ENCODE measurements at places on chromosomes 3 and 15.

- no peak for DNase-seq
Observed at GRCh38 chr3:165837058-165837525, at the start of gene BCHE. BCHE (minus strand) TSS chr3:165837423; CDS start chr3:165831033, 6,390 bp downstream.

- DNase-seq = no peak
Observed at GRCh38 chr3:82114589-82114988, 353.1 kb upstream of the GBE1 start.

GRCh38 chr3:179074656-179075055 lies 3.0 kb upstream of the ZMAT3 start:
- no peak for DNase-seq

DNA sequence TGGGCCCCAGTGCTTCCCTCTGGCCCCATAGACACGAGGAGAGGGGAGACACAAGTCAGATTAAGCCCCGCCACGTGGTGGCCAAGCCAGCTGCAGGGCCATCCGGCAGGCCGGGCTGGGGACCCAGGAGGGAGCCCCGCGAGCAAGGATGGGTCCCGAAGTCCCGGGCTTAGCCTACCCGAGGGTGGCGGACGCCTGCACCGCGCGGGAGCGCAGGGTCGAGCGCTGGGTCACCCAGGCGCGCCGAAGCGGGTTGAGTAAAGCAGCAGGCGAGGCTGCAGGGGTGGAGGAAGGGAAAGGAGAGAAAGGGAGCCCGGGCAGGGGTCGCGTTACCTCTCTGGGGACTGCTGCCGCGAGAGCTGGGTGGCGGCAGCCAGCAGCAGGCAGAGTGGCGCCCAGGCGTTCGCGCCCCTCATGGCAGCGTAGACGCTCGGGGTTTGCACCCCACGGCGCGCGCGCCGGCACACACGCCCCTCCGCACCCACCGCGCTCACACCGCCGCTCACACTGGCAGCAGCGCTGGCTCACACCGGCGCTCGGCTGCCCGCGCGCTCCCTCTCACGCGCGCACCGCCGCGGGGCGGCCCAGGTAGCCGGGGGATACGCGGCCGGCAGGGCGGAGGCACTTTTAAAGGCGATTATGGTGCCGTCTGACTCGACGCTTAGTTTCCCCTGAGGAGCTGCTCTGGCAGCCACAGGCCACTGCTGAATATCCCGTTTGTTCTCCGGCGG lies at the start of gene PCOLCE2:
Gene PCOLCE2 (minus strand): TSS at position 603 of the 731 bp plus-strand sequence. CDS start 187 bp downstream, at position 416.
- DNase-seq = no peak

DNA sequence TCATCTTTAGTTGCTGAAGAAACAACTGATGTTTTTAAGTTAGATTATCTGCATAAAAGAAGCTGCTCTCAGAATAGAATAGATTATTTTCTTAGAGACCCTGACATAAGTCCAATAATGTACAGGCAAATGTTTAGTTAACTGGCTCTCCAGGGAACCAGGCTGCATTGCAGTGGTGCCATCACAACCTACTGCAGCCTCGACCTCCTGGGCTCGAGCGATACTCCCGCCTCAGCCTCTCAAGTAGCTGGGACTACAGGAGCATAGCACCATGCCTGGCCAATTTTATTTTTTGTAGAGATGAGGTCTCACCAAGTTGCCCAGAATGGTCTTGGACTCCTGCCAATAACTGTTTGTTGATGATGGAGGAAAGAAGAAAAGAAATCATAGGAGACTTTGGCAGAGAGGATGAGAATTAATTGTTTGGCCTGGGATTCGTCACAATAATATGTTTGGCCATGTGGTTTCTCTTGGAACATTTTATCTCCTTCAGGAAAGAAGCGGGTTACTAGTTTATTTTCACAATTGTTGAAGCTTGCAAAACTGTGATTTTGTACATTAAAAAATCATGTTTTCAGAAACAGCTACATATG lies 429.2 kb downstream of the CADM2 start:
- DNase-seq = no peak

GRCh38 chr3:52090933-52091468 lies 34.6 kb upstream of the DUSP7 start:
- no peak for DNase-seq

DNA sequence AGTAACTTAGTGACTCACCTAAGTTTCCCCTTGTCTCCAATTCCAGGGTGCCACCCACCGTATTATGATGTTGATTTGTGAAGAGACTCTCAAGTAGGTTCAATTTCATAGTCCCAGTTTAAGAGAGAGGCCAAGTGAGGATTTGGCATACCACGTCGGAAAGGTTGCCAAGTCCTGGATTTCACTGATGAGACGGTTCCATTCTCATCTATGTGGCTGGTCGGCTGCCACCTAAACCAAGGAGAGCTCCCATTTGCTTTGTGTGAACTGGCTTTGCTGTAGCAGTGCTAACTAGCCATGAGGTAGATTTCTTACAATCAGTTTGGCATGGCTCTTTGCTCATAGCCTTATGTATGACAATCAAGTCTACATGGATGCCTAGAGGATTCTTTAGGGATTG lies 653.6 kb downstream of the NLGN1 start:
- no peak for DNase-seq

- no peak for DNase-seq
Observed at GRCh38 chr15:83514584-83514983, 67.4 kb downstream of the SH3GL3 start.

DNA sequence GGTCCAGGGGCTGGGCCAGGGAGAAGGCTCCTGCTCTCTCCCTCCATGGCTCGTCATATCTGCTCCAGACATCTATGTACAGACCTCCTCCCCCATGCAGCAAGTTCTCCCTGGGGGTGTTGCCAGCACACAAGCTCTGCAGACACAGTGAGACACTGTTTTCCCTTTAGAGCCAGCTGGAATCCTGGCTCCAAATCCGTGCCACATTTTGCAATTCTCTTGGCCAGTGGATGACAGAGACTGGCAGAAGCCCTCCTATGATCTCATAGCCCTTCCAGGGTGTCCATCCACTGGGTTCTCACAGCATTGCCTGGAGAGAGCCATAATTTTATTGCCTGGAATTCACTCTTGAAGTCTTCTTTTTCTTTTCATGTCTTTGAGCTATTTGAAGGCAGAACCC lies 203.9 kb downstream of the TLE3 start:
- no peak for DNase-seq

DNA sequence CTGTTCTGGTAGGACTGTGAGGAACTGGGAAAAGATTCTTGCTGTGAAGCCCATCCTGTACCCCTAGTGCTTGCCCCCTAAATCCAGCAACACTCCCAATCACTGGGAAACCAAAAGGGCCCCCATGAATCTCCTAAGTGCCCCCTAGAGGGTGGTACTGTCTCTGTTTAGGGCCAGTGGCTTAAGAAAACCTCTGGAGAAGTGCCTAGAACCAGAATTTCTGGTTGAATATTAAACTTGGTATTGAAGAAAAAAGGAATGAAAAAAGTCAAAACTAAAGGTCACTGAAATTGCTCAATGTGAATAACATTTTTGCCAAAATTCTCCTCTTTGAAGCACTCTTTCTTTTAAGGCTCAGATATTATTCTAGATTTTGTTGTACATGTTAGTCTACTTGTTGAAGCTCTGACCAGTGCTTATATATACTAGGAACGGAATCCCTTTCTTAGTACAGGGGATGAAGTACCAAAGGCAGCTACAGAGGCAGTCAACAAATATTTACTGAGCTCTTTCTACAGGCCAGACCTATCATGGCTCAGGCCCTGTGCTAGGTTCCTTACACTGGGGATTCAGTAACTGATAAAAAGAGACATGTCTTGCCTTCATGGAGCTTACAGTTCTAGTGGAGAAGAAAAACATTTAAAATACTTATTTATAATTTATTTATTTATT lies 138.8 kb downstream of the MYLK start:
- DNase-seq = no peak

DNA sequence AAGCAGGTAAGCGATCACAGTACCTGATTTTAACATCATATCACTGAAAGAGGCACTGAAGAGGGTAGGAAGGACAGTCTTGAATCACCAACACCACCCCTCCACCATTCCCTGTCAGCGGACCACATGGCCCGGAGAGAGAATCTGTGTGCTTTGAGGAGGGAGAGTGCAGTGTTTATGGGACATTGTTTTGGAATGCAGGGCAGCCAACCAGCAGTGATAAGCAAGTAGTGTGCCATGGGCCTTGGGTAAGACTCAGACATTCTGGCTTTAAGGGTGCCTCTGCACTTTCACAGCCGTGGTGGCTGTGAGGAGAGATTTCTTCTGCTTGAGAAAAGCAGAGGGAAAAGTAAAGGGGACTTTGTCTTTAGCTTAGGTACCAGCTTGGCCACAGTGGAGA lies 46.4 kb downstream of the FAM81A start:
- no peak for DNase-seq

GRCh38 chr3:71549951-71550350 lies 33.6 kb downstream of the FOXP1 start:
- DNase-seq = no peak

DNA sequence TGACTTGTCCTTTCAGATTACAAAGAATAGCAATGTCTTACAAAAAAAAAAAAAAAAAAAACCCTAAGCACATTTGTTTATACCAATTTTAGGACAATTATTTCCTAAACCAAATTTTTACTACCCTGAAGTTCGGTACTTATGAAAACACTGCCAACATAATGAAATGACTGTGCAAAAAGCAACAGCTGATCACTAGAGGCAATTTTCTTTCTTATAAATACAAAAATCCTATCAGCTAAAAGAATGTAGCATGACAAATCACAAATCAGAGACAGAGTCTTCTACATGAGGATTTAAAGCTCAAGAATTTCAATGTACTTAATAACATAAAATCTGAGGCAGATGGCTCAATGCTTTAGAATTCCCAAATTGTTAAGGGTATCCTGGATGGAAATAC lies 191.8 kb downstream of the MAGI1 start:
- DNase-seq = no peak

- no peak for DNase-seq
Observed at GRCh38 chr15:80710635-80711554, 15.8 kb downstream of the ABHD17C start.

GRCh38 chr15:96336108-96336595 lies 5.7 kb downstream of the NR2F2 start:
- DNase-seq = no peak

GRCh38 chr15:66682865-66683264 lies 19.2 kb upstream of the SMAD6 start:
- no peak for DNase-seq

DNA sequence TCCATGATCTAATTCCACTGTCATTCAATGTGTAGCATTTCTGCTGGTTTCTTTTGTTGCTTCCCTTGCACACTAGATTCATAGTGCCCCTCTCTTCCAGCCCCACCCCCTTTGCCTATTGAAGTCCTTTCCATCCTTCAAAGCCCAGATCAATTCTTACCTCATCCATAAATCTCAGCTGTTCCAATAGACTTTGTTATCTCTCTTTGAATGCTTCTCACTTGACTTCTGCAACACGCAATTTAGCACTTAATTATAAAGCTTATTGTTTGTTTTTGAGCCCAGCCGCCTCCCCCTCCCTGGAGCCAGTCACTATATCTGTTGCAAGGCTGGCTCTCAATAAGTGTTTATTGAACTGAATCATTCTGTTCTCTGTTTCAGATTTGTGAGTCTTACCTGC lies 174.6 kb upstream of the TBL1XR1 start:
- no peak for DNase-seq

- DNase-seq = no peak
Observed at GRCh38 chr3:181855825-181856224, 144.1 kb downstream of the SOX2 start.

DNA sequence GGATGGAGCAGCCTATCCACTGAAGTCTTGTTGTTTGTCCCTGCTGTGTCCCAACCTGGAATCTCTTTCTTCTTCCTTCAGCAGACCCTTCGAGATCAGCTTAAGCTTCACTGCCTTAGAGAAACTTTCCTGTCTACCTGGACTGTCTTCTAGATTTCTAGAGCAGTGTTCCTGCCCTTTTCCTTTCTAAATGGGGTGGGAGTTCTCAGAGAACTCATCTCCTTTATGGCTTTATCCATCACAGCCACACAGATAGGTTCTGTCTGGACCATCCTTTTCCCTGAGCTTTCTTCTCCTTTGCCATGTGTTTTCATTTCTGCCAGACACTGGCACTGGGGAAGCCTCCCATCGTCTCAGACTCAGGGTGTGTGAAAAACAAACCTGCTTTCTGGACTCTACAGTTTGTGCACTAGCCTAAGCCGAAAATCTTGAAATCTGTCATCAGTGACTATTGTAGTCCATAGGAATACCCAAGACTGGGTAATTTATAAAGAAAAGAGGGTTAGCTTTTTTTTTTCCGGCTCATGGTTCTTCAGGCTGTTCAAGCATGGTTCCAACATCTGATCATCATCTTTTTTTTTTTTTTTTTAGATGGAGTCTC lies 177.5 kb downstream of the PGPEP1L start:
- DNase-seq = no peak

- DNase-seq = no peak
Observed at GRCh38 chr3:32018757-32019564, 37.4 kb downstream of the ZNF860 start.

DNA sequence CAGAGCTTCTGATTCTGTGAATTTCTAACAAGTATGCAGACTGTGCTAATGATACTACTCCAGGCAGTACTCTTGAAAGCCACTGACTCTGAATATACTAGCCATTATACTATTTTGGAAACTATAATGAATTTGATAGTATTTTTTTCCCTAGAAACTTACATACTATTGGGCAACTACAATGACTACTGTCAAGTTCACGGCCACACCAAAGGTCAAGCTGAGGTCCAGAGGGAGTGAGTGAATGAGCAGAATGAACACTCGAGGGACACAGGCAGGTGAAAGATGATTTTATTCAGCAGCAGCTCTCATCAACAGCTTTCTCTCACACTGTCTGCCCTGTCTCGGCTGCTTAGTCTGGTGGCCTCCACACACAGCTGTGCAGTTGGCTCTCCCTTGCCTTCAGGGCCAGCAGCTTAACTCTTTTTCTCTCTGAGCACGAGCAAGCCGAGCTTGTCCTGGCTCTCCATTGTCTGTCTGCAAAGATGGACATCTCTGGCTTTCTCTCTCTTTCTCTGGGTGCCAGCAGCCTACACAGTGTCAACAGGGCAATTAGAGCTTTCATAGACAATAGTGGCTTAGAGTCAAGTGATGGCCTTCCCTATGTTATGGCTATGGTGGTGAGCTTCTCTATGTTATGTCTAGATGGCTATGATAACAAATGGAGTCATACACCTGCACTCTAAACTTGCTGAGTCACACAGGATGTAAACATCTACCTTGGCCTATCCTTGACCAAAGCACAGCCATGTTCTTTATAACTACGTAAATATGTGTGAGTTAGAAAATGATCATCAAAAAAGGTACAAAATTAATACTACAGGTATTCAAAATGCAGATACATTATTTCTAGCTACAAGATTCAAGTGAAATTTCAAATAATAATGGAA lies 362.4 kb downstream of the CGGBP1 start:
- no peak for DNase-seq
